ENCODE measurements at places on chromosomes 3 and 15.

GRCh38 chr3:184132945-184133344 is 2.2 kb upstream of the EIF2B5 start:
- no peak for DNase-seq

GRCh38 chr3:23649448-23649847 is 156.3 kb upstream of the UBE2E1 start:
- no peak for DNase-seq

DNA sequence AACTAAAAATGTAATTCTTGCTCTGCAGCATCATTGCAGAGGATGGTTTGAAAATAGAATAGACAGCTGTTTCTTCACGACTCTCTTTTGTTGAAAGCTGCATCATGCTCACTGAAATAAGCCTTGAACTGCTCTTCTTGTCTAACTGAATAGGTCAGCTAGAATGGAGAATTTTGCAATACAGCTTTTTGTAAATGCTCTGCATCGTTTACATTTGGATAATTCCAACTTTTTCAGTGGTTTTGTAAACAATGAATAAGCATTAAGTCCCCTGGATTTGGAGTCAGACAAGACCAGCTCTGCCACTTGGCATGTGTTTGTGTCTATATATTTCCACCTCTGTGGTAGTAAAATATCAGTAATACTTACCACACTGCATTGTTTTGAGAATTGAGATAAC is 95.2 kb downstream of the PLSCR2 start:
- DNase-seq = no peak

GRCh38 chr3:45659661-45660566 is 29.3 kb upstream of the SACM1L start:
- DNase-seq = peak; percentile 17

DNA sequence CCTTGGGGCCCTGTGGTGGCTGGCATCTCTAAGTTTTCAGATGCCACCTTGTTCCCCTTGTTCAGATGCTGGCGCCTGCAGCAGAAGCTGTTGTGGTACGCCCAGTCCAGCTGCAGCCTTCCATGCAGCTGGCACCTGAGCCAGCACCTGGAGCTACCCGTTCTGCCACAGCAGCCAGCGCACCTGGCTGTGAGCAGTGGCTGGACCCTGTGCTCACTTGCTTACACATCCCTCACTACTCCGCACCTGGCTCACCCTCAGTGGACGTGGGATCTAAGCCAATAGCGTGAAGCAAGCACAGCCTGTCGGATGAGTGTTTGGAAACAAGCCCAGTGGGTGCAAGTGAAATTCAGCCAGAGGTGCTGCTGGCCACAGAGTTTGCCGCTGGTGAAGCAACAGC is 607.5 kb upstream of the BCHE start:
- no peak for DNase-seq

DNA sequence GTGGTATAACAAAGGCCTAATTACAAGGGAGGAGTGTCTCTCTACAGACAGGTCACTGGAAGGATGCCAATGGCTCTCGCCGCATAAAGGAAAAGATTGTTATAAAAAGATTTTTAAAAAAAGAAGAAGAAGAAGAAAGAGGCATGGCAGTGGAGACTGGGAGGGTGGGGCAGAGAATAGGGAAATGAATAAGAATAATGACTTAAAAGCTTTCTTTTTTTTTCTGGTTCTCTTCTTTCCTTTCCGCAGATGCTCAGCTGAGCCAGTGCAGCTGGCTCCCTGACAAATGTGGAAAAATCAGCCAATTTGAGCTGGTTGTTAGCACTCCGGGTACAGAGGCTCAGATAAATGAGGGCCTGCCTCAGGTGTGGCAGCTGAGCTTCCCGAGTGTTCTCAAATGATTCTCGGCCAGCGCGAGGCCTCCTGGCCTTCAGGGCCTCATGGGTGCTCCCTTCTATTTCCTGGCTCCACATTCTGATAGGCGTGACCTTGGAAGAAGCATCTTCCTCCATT is 234.1 kb downstream of the RORA start:
- DNase-seq = no peak

GRCh38 chr15:68709876-68710275 is 110.8 kb downstream of the ANP32A start:
- no peak for DNase-seq

DNA sequence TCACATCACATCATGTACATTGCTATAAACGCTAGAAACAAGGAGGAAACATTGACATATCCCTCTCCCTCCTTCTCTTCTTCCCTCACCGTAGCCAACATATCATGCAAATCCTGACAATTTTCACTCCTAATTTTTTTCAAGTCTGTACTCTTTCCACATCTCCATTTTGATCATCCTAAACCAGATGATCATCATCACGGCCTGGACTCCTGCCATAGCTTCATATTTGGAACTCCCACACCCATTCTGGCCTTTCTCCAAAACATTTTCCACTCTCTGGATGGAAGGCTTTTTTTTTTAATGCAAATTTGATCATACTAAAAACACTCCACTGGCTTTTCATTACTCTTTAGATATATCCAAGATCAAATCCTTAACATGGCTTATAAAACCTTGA is 248.0 kb upstream of the CNTN3 start:
- DNase-seq = no peak

DNA sequence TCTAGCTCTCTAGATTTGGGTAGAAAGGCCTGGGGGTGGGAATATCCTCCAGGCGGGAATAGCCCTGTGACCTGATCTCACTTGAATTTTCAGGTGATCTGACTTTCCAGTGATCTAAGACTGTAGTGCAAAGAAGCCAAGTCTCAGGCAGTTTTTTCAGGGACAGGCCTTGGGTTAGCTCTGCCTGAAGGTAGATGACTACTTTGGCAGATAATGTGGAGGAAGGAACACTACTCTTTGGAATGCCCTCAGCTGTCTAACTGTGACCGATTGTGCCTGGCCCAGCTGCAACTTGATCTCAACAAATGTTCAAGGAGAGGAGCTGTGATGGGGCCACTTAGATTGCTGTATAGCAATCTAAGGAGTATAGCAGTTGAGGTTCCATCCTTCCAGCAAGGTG is 193.7 kb downstream of the TCF12 start:
- no peak for DNase-seq

GRCh38 chr3:141268306-141268705 is 36.7 kb downstream of the PXYLP1 start:
- no peak for DNase-seq

- DNase-seq = no peak
Observed at GRCh38 chr3:23591374-23591773, 214.4 kb upstream of the UBE2E1 start.

DNA sequence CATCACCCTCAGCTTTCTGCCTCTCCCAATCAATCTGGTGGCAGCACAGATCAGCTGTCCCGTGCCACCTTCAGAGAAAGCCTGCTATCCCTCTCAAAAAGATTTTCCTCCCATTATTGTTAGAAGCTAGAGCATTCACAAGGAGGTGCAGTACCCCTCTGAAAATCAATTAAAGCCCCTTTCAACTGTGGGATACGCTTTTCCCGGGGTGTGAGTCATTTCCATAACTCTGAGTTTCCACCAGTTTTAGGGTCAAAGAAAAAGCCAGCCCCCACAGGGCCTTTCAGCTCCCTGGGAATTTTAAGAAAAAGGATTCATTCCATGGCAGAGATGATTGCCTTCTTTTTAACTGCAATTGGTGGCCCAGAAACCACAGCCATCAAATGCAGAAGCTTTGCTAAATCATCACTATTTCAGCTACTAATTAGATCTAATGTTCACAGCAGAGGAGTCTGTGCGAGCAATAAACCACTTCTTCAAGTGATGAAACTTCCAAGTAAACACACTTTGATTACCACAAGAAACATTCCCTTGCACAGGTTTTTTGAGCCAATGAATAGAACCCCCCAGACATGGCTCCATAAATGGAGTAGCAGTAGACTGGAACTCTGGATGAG is 270.0 kb upstream of the TPRG1 start:
- DNase-seq = no peak

GRCh38 chr3:141356046-141356445 is 12.3 kb upstream of the ZBTB38 start:
- DNase-seq = no peak

GRCh38 chr3:18194431-18194830 is 230.7 kb downstream of the SATB1 start:
- DNase-seq = no peak

GRCh38 chr3:58120075-58120812 is 90.5 kb downstream of the DNASE1L3 start:
- no peak for DNase-seq

DNA sequence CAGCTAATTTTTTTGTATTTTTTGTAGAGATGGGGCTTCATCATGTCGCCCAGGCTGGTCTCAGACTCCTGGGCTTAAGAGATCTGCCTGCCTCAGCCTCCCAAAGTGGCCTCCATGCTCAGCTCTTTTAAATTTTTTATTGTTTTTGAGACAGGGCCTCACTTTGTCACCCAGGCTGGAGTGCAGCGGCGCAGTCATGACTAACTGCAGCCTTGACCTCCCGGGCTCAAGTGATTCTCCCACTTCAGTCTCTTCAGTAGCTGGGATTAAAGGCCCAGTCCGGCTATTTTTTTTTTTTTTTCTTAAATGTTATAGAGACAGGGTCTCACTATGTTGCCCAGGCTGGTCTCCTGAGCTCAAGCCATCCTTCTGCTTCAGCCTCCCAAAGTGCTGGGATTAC is 15.1 kb upstream of the BAHD1 start:
- no peak for DNase-seq

GRCh38 chr3:106619-107018 is 89.9 kb upstream of the CHL1 start:
- no peak for DNase-seq

DNA sequence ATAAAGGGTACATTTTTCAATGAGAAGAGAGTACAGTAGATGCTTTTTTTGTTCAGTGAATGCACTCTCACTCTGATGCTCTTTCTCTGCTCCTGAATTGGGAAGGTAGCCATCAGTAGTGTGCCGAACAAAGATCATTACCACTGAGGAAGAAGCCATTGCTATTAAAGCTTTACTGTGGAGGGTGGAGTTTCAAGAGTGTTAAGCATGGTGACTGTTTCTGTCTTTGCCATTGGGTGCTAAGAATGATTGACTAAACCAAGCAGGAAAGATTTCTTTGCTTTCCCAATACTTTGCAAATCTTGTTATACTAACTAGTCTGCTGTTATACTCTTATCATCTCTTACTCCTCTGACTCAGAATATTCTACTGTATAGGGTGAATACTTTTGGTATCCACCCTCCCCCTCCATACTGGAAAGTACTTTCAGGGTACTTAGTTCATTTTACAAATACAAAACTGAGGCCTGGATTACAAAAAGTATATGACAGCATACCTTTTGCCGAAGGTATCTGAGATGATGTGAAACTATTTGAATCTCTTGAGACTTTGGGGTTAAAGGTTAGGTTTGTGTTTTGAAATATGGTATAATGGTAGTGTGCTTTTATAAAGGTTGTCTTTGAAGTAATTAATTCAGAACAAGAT is 1.7 kb downstream of the RAB11A start:
- DNase-seq = no peak

DNA sequence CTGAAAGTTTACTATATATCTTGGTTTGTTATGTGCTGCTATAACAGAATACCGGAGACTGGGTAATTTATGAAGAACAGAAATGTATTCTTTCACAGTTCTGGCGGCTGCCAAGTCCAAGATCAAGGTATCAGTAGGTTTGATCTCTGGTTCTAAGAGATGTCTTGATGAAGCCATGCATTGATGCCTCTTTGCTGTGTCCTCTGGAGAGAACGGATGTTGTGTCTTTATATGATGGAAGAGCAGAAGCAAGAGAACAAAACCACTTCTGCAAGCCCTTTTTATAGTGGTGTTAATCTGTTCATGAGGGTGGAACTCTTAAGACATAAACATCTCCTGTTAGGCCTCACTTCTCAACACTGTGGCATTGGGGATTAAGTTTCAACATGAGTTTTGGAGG is 62.7 kb downstream of the TCF12 start:
- no peak for DNase-seq

GRCh38 chr3:66957367-66957766 is 40.7 kb upstream of the KBTBD8 start:
- no peak for DNase-seq

DNA sequence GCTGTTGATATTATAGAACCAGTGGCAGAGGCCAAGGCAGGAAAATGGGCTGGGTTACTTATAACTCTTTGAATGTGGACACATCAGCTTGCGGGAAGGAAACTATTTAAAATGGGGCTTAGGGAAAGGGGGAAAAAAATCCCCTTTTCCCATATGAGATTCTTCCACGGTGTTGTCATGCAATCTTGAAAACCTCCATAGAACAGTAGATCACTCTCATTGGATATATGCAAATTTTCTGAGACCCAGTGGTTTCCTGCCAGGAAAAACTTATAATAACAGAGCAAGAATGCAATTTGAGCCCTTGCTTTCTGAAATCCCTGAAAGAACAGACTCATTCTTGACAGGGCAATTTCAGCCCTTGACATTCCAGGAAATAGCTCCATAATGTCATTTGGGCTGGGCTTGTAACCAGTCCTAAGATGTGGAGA is 31.1 kb downstream of the TMEM212 start:
- no peak for DNase-seq

DNA sequence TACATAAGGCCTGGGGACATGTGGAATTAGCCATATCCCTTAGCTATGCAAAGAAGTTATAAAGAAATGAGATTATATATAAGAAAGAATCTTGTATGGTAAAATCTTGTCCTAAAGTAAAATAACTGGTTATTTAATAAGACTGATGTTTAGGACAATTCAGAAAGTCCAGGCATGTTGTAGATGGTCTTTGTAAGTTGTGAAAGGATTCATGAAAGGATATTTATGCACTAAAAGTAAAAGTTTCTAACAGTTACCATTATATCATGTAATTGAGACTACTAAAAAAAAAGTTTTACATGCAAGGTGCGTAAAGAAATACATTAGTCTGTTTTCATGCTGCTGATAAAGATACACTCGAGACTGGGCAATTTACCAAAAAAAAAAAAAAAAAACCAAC is 146.3 kb downstream of the FMN1 start:
- DNase-seq = no peak

DNA sequence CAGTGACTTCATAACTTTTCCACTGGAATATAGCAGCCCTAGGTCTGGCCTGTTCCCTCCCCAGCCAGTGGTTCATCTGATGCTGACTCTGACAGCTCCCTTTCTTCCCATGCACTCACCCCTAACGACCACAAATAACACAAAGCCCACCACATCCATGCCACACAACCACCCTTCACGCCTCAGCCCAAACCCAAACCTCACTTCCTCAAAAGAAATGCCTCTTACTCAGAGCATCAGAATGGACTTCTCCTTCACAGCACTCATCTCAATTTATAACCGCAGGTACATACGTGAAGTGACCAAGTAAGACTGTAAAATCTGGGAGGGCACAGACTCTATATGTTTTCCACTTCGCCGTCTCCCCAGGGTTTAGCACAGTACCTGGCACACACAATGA is 1.1 kb downstream of the RBSN start:
- DNase-seq = no peak

- DNase-seq = no peak
Observed at GRCh38 chr3:129624347-129625071, 18.0 kb upstream of the PLXND1 start.

GRCh38 chr3:63896332-63897030 is 15.7 kb downstream of the SCAANT1 start:
- no peak for DNase-seq

- DNase-seq = no peak
Observed at GRCh38 chr3:69865925-69866679, 126.8 kb downstream of the MITF start.

- no peak for DNase-seq
Observed at GRCh38 chr3:182717216-182717615, 76.1 kb upstream of the ATP11B start.

All from stimulated activated CD4-positive, alpha-beta T cell treated with anti-CD3 and anti-CD28 coated beads, Interleukin-2, amount 100 ng/mL, for 4 hours (primary cell).